Stimulated activated CD4-positive, alpha-beta T cell treated with anti-CD3 and anti-CD28 coated beads, Interleukin-1b, Interleukin-23, amount 100 ng/mL, for 24 hours (primary cell): ENCODE measurements at places on chromosomes 6 and 20.

DNA sequence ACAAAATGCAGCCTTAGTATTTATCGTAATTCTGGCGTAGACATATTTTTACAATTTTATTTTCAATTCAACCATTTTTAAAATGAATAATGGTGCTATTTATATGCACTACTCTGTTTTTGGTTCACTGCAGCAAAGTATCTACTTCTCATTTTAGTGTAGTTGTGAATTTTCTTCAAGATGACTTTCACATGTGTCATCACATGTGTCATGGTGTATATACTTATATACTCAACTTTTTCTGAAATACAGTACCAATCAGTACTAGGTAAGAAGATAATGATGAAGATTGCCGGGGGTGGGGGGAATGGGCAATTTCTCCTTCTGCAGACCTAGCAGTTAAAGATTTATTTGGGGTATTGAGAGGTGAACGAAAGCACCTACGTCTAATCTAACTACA is 634.5 kb downstream of the PHF3 start:
- DNase-seq, result no peak

GRCh38 chr20:23998844-23999243 is 10.3 kb upstream of the GGTLC1 start:
- DNase-seq, result no peak

DNA sequence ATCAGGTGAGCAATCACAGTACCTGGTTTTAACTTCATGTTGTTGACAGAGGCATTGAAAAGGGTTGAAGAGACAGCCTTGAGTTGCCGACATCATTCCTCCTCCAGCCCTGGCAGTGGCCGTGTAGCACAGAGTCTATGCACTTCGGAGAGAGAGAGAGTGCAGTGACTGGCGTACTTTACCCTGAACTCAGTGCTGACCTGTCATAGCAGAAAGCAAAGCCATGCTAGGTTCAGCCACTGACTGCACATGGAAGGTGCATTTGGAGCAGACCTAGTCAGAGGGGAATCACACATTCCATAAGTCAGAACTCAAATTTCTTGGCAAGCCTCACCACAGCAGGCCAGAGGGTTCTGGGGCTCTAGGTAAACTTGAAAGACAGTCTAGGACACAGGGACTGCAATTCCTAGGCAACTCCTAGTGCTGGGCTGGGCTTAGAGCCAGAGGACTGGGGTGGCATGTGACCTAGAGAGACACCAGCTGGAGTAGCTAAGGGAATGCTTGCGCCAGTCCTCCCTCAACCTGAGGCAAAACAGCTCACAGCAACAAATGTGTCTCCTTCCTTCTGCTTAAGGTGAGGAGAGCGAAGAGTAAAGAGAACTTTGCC is 69.1 kb downstream of the ELOVL4 start:
- DNase-seq, result no peak

GRCh38 chr6:161536224-161536630 is 262.4 kb upstream of the AGPAT4 start:
- DNase-seq, result no peak

DNA sequence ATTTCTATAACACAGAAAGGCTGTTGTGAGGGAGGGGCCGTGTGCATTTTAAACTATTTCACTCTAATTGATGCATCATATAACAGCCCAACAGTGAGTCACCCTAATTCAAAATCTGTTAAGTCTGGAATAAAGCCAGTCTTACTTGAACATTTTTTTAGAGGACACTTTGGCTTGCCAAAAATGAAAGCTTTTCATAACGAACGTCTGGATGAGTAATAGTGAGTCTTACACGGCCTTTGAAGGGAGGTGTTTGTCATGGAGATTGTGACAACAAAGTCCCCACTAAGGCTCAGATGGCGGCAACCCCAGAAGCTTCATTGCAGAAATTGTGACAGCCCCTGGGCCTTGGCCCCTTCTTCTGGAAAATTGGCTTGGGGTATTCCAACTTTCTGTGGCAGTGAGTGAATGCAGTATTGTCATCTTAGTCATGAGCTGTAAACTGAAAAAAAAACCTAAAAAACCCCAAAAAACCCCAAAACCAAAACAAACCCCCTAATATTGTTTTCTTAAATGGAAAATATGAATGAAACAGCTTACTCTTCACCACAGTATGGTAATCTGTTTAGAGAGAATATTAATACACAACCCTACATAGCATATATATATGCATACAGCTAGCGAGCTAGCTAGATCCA is 92.6 kb upstream of the CLDN20 start:
- peak; percentile 81 for DNase-seq

DNA sequence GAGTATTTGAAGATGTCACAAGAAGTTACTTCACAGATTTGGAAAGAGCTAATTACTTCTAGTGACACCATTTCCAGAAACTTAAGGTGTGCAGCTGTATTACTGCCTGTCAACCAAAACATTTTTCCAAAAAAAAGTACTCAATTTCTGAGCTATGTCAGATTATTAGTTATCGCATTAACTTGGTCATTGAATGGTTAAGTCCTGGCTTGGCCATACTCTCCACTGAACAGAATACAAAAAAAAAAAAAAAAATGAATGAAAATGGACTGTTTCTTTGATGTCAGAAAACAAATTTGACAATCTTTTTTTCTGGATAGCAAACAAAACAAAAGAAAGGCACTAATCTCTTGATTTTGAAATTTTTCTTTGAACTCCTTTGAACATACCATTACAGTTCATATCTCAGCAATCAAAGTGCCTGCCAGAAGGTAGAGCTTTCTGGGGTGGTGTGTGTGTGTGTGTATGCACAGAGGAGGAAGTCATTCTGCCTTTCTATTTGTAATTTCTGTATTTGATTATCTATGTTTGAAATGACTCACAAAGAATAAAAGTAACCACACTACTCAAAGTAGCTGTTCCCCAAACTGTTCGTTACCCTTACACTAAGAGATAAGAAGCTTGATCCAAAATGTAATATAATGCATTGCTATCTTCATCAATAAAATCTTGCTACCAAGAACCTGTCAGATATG is 210.8 kb upstream of the FUT9 start:
- no peak for DNase-seq

DNA sequence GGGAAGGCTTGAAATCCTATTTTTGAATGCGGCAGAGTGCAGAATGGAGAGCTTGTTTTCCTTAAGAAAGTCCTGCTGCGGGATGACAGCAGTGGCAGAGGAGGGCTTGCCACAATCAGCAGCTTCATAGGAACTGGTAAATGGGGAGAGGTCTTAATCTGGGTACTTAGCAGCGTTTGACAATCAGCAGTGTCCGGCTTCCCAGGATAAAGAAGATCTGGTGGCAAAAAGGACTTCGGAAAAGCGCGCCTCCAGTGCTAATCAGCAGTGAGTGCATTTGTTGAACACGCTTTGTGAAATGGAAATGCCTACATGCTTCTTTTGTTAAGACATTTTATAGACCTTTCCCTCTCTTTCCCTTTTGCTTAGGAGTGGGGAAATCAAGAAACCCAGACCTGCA is 735.7 kb downstream of the QKI start:
- DNase-seq, result no peak

DNA sequence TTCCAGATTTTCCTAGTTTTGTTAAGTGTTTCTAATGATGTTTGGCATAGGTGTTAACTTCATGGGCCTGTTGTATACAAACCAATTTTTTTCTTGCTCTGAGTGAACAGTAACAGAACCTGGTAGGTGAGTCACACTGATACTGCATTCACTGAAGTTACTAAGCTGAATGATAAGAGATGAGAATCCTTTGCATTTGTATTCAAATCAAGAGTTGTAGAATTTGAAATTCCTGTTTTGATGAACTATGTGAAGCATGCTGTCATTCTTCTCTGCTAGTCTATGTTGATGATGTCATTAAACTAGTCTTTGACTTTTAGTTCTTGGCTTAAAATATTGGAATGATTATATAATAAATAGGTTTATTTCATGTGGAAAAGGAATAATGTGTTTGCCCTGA is 37.9 kb downstream of the PTPRA start:
- no peak for DNase-seq

DNA sequence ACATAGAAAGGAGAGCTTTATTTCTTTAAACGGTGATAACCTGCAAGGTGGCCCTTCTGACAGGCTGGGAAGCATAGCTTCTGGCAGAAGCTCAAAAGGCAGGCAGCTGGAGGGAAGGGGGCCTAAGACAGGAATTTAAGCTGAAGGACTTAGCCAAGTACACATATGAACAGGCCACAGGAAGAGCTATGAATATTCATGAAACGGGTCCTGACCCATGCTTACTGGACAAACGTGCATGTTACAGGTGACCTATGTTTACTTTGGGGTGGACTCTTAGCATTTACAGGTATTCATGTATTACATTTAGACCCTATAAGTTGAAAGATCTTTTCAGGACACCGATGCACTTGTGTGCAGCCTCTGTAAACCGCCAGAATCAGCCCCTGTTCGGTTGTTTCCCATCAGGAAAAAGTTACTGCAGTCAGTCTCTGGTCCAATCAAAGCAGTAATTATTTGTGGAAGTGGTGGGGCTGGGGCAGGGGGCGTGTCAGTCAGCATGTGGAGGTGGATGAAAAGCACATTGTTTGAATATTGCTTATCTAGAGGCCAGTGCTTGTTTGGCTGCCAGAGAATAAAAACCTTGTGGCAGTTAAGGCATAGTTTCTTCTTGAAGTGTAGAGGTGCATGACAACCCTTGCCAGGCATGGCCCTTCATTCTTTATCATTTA is 2.9 kb upstream of the GZF1 start:
- no peak for DNase-seq

DNA sequence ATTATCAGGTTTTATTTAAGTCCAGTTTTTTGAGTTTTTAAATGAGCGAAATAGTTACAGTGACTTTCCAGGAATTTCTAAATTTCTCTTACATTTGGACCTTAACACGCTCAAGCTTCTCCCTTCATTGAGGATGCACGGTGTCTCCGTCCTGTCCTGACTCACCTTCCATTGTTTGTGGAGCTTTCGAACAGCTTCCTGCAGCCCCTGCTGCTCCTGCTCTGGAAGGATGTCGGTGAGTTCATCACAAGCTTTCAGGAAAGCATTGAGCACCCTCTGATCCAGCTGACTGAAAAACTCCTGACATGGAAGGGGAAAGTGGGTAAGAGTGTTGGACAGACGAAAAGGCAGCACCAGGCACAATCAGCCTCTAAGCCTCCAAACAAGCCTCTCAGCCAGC is 183.7 kb downstream of the SYNE1 start:
- DNase-seq, result no peak

GRCh38 chr20:43938932-43939761 is 24.5 kb downstream of the TOX2 start:
- no peak for DNase-seq

DNA sequence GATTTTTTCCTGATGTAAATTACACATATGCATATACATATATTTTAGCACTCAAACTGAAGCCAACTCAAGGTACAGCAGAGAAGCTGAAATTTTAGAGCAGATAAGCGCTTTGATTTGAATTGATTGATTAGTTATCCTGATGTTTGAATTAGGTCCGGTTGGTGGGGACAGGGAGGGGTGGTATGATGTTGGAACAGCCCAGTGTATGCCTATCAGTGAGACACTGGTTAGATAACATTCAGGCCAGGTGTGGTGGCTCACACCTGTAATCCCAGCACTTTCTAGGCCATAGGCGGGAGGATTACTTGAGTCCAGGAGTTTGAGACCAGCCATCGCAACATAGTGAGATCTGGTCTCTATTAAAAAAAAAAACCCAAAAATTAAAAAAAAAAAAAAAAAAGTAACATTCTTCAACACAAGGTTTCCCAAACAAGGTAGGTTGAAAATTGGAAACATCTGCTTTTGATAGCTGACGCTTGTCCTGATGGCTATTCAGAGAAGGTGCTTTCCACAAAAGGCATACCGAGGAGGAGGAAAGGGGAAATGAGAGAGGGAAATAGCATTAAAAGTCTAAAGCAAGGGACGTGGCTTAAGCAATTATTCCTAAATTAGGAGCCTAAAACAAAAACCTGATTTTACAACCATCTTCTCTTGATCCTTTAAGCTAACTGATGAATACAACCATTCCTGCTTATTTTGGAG is 288.4 kb upstream of the JARID2 start:
- DNase-seq, result no peak

- DNase-seq, result no peak
These were observed 80.5 kb downstream of the SASH1 start for GRCh38 chr6:148423133-148423532.

GRCh38 chr20:62079166-62079565 is 13.5 kb upstream of the TAF4 start:
- no peak for DNase-seq

DNA sequence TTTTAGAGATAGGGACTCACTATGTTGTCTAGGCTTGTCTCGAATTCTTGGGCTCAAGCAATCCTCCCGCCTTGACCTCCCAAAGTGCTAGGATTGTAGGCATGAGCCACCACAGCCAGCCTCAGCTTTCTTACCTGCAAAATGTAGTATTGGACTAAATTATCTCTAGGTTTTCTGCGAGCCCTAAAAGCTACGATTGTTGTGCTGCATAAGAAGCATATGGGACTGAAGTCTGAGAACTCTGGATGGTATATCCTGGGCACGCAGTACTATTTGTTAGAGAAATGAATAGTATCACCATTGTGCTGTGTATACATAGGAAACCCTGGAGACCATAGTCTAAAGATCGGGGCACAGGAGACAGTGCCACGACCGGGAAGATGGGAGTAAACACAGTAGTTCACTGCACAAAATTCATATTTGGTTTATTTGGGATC is 60.1 kb downstream of the RPRD1B start:
- no peak for DNase-seq

GRCh38 chr6:161429921-161430490 is 156.1 kb upstream of the AGPAT4 start:
- no peak for DNase-seq

DNA sequence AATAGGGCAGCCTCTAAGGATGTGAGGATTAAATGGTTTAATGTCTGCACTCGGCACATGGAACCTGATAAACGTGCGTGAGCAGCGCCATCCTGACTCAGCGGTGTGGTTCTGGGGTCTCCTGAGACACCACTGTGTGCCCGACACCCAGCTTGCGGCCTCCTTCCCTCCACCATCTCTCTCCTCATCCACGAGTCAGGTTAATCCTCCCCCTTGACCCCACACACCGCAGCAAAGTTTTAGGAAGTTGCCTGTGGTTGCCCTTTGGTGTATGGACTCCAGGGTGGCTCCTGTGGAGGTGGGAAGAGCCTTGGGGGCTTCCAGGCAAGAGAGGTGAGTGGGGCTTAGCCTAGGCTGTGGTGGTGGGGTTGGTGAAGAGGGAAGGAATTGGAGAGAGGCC is 68.2 kb downstream of the PHACTR3 start:
- no peak for DNase-seq

- peak; percentile 29 for DNase-seq
These were observed 2.7 kb upstream of the TUBB2A start for GRCh38 chr6:3159805-3160781.

- no peak for DNase-seq
These were observed 89.0 kb upstream of the MLN start for GRCh38 chr6:33892581-33893346.

DNA sequence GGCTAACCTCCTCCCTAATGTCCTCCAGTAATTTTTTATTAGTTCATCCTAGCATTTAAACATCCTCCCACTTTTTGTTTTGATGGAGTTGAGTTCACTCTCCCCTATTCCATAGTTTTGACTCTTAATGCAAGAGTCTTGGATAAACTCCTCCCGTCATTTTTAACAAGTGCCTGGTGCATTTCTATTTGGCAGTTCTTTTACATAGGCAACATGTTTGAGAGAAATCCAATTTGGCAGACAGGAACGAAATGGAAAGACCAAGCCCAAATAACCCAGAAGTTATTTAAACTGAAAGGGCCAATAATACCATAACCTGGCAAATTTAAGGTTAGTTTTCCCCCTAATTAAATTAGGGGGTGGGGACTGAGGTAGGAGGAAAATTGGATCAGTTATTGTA is 291.5 kb upstream of the MANEA start:
- no peak for DNase-seq
